PC-9 (cell line): ENCODE measurements at places on chromosomes 1 and 21.

GRCh38 chr1:232922485-232922884, 27.9 kb upstream of the NTPCR start:
- DNase-seq, result no peak

GRCh38 chr1:227885648-227886502, 61.9 kb downstream of the WNT9A start:
- peak; percentile 86 for DNase-seq

DNA sequence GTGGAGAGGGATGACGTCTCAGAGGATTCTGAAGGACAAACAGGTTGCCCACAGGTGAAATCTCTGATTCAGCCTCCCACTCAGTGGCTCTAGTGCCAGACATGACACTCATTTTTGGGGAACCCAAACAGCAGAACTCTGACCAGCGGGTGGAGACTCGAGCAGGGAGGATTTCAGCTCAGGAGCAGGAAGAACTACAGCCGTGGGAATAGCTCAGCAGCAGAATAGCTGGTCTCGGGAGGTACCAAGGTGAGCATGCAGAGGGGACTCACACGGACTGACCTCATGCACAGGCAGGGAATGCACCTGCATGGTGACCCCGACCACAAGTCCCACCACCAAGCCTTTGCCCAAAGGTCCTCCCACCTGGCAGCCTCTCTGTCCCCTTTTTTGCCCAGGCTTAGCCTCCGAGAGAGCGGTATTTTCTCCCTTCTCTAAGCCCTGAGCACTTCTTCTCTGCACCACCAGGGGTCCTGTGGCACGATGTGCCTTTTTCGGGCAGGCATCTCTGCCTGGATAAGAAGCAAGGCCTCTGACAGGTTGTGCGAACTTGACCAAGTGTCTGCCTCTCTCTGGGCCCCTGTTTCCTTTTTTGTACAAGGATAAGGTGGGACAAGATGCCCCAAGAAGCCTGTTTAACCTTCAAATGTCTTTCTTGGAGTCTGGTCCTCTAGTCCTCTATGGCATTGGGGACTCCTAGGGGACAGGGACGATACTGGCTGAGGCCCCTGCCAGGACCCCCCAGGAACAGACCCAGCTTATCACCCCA, 8.8 kb upstream of the FGR start:
- no peak for DNase-seq

GRCh38 chr1:148264374-148265276, 112.5 kb upstream of the NBPF11 start:
- peak; percentile 71 for DNase-seq

GRCh38 chr1:64915381-64916274, 50.7 kb downstream of the JAK1 start:
- peak; percentile 49 for DNase-seq

GRCh38 chr1:20733360-20733975, 965 bp upstream of the SH2D5 start:
- DNase-seq, result no peak

- no peak for DNase-seq
These were observed 446.4 kb downstream of the AMY1C start for GRCh38 chr1:104196136-104196535.

- DNase-seq, result no peak
These were observed 264.8 kb downstream of the CAMTA1 start for GRCh38 chr1:7049913-7050625.

DNA sequence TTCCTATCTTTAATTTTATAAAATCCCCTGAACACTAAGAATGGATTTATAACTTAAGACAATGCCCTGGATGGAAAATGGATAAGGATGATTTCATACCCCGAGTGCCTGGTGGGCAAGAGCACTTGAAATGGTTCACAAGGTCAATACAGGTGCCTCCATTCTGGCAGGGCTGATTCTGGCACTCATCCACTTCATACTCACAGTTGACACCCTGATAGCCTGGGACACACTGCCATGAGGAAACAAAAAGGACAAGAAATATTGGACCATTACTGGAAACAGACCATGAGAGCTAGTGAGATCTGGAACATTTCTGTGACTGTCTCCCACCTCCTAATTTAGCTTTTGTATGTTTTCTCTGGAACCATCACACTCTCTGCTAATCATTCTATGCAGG, 39.1 kb upstream of the ADAM30 start:
- no peak for DNase-seq

- no peak for DNase-seq
These were observed 15.4 kb downstream of the EFNA3 start for GRCh38 chr1:155093911-155094621.

GRCh38 chr1:160338580-160338979, 4.5 kb downstream of the COPA start:
- no peak for DNase-seq

- DNase-seq, result peak; percentile 82
These were observed 63.7 kb downstream of the MAP10 start for GRCh38 chr1:232868793-232869491.

DNA sequence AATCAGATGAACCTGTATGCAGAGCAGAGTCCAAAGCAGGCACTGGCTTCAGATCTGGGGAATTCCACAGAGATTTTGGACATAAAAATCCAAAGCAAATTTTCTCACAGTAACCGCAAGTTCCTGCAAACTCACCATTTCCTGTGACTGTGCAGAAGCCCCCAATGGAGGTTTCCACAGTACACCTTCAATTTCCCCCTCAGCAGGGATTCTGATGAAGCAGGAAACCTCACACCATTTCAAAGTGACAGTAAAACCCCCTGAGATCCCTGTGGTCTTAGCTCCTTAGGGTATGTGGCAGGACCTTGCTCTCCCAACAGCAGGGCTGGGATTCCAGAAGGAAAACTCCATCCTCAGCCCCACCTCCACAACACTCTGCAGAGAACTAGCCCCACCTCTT, 6.0 kb upstream of the TGFBR3 start:
- no peak for DNase-seq

GRCh38 chr1:60423146-60423780, 349.7 kb upstream of the C1orf87 start:
- DNase-seq, result no peak

- no peak for DNase-seq
These were observed at the start of gene IGSF21 for GRCh38 chr1:18107369-18108298. Gene IGSF21 (plus strand): TSS chr1:18107798. CDS start chr1:18108129, 331 bp downstream.

DNA sequence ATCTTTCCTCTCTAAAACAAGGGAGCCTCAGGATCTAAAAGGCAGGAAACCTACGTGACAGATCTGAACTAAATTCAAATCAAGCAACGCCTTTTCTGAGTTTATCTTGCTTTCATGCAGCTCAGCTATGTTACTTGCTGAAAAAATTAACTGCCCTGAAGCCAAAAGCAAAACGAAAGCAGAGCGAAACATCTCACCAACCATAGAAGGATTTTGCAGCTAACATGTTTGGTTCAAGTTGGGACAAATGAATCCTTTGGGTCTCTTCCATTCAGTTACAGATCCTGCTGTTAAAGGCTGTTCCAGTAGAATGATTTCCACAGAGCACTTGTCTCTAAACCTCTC, 482 bp downstream of the SLC2A5 start:
- DNase-seq, result no peak

DNA sequence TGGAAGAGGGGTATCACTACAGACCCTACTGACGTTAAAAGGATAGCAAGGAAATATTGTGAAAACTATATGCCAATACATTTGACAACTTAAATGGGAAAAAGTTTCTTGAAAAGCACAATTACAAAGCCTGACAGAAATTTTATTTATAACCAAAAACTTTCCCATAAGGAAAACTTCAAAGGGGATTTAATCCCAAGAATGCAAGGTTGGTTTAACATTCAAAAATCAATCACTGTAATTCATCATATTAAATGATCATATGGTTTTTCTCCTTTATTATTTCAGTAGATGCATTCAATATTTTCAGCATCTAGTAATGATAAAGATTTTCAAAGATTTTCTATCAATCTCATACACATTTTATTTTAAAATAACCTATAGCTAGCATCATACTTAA, 13.3 kb downstream of the LRRC8C start:
- DNase-seq, result no peak

DNA sequence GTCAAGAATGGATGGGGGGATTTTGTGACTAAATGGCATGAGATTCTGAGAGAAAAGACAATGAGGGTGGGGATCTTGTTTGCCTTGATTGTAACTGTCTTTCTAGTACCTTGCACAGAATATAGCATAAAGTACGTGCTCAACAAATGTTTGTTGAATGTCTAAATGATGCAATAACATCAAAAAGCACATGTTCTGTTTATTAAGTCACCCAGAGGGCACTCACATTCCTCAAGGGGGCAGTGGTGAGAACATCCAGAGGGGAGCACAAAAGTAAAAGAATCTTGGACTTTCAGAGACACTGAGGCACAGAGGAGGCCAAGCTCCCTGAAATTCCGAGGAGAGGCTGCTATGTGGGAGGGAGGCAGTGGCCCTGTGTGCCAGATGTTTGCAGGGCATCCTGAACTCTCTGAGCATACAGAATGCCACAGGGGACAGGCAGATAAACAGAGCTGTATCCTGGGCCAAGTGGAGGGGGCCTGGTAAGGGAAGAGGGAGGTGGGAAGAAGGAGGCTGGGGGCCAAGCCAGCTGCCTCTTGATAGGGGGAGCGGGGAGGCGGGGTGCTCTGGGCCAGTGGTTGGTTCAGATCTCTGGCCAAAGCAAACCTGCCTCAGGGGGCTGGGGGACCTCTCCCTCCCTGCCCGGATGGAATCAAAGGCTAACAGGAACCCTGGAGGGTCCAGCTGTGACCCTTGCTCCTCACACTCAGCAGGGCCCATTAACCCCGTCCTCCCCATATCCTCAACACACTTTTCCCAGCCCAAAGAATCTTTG, 6.5 kb upstream of the ATP1A2 start:
- peak; percentile 51 for DNase-seq

GRCh38 chr1:244010703-244011123, 40.4 kb upstream of the ZBTB18 start:
- DNase-seq, result no peak

GRCh38 chr1:30704765-30705509, 18.4 kb downstream of the MATN1 start:
- no peak for DNase-seq

DNA sequence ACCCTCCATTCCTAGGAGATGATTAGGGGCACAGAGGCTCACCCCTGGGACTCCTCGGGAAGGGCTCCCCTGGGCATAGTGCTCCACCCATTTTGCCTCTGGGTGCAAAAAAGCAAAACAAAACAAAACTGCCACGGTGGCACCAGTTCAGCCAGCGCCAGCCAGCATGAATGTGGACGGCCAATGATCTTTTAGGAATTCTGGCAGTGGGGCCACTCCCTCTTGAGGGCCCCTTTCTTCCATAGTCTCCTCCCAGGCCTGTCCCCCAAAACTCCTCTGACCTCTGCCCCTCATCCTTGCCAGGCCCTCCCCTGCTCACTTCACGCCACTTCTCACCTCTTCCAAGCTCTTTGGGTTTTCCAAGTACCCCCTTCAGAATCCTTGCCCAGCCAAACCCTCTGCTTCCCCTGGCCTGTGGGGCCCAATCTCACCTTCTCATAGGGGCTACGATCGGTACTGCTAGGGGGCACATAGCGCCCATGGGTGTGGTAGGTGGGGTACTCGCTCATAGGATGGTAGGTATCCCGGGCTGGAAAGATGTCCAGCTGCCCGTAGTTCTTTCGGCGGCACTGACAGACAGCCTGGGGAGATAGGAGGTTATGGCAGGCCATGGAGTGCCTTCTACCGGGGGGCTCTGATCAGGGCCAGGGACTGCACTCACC, 13.3 kb downstream of the TRIM46 start:
- DNase-seq, result no peak

GRCh38 chr1:208438112-208438699, 194.0 kb upstream of the PLXNA2 start:
- no peak for DNase-seq

GRCh38 chr1:38000233-38000528, 5.1 kb downstream of the FHL3 start:
- no peak for DNase-seq

GRCh38 chr1:8169364-8170058, 143.4 kb upstream of the ERRFI1 start:
- DNase-seq, result peak; percentile 41

DNA sequence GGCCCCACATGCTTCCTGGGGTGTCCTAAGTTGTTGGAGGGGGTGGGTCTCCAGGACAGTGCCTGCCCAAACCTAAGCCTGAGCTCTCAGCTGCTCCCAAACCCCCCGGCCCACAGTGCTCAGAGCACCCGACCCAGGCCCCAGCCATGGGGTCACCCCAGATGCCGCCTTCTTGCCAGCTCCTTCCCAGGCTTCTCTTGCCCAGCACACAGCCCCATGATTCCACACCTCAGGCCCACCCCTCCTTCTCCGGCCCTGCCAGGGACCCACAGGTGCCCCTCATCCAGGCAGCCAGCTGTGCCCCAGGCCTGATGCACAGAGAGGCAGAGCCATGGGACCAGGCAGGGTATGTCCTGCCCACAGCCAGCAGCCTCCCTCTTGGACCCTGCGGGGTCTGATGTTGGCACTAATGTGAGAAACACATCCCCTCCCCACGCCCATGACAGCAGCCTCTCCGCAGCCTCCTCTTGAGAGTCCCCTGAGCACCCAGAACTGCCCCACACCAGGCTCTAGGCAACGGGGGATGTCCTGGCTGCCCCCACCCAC, 4.9 kb downstream of the WNT9A start:
- DNase-seq, result no peak

DNA sequence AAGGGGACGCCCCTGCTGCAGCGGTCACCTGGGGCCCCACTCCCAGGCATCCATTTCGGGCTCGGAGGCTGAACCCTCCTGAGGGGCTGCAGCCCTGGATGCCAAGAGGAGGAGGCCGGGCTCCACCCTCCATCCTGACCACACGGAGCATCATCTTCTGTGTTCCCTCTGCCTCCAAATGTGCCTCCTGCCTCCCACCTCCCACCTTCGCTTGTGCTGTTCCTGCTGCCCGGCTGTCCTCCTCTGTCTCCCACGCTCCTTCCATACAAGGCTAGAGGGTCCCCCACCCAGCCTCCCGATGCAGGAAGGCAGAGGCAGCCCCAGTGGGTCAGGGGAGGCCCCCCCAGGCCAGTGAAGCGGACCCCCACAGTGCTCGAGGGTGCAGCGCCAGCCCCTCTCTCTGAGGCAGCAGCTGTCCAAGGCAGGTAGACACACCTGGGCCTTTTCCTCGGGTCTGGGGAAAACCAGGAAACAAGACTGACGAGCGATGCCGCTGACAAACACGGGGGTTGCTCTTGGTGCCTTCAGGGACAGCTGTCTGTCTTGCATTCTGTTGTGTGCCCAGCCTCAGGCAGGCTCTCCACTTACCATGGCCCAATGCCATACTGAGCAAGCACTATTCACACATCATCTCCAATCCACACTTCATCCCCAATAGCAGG, 16.8 kb upstream of the PLEKHG5 start:
- no peak for DNase-seq

DNA sequence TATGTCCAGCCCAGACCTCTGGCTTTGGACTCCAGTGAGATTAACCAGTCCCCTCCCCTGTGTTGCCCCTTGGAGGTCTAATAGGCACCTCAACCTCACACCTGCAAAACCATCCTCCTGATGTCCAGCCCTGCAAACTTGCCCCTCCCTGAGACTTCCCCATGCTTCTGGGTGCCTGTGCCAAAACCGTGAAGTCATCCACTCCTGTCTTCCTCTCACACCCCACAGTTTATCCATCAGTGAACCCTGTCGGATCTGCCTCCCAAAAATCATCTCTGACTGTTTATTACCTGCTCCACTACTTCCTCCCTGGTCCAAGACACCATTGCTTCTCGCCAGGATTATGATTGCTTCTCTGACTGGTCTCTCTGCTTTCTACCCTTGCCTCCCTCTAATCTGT, 31.7 kb upstream of the PADI1 start:
- no peak for DNase-seq
